Naive thymus-derived CD8-positive, alpha-beta T cell (primary cell): ENCODE measurements at places on chromosomes 6 and 20. TPM values are rescaled to one million over a fixed set of nuclear protein-coding genes. Genes with fewer than 3 reads are reported as not detected.

DNA sequence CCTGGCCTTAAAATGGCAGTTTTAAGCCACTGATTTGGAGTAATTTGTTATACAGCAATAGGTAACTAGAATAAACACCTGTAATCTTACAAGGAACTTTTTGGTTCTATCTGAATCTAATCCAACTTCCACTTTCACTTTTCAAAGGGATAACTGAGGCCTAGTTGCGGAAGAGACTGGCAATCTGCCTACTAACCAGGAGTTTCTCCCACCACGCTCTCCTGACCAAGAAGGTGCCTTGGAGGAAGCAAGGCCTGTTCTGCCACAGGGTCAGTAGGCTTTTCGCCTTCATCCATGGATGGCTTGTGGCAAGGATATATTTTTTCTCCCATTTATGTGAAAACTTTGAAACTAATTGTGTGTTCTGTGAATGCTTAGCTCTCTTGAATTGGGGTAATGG, 12.9 kb upstream of the MYBL2 start:
- no peak for DNase-seq
- H3K4me1 ChIP-seq: peaks cover 15% of the 10 kb centered on the region
- H3K36me3 ChIP-seq: no peaks in the 10 kb centered on the region
- peak overlapping the region; percentile 2 for H3K27ac ChIP-seq
- H3K4me3 ChIP-seq: no peak overlapping the region

PCK1 gene
- total RNA-seq: not detected

RBPJL gene
- not detected for total RNA-seq

DNA sequence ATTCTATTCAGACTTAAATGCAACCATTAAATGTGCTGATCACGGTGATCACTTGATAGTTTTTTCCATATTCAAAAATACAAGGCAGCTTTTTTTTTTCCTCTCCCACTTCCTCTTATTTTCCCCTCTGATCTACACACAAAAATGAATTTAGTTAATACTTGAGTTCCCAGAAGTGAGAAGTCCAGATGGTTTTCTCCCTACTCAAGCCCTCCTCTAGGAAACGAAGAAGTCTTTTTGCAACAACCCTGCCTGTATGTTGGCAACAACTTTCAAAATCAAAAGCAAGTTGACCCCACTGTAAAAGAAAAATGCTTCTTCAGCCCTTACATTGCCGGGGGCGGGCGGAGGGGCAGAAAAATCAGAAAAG, 24.3 kb downstream of the ARHGAP18 start:
- no peak for DNase-seq
- no peak overlapping the region for H3K4me3 ChIP-seq
- H3K36me3 ChIP-seq: no peaks in the 10 kb centered on the region
- no peaks in the 10 kb centered on the region for H3K27me3 ChIP-seq

GRCh38 chr6:33414592-33415271, 3.2 kb downstream of the CUTA start:
- no peaks in the 10 kb centered on the region for H3K27me3 ChIP-seq
- H3K4me1 ChIP-seq: peaks cover 43% of the 10 kb centered on the region
- H3K4me3 ChIP-seq: peak overlapping the region; percentile 69
- peak overlapping the region; percentile 85 for H3K27ac ChIP-seq

CGAS gene
- total RNA-seq: 5.2 TPM

OVOL2 gene
- total RNA-seq: not detected
